ENCODE measurements at places on chromosomes 4 and X. TPM values are rescaled to one million over a fixed set of nuclear protein-coding genes. Genes with fewer than 3 reads are reported as not detected.

The MTMR1 gene
- 35.0 TPM for total RNA-seq

The ZMAT1 gene
- total RNA-seq, result 14.2 TPM

The TMPRSS11F gene
- total RNA-seq, result 0.46 TPM

The KLB gene
- total RNA-seq, result 0.23 TPM

The KLHL4 gene
- total RNA-seq, result 0.23 TPM

The ASB5 gene
- 5.0 TPM for total RNA-seq

The CCNA2 gene
- total RNA-seq, result 3.5 TPM

The PDLIM5 gene
- 115 TPM for total RNA-seq

The TTC29 gene
- total RNA-seq, result 3.1 TPM

The TLL1 gene
- total RNA-seq, result 1.5 TPM

The TEX13D gene
- total RNA-seq, result not detected

The KCNIP4 gene
- total RNA-seq, result 1.2 TPM

DNA sequence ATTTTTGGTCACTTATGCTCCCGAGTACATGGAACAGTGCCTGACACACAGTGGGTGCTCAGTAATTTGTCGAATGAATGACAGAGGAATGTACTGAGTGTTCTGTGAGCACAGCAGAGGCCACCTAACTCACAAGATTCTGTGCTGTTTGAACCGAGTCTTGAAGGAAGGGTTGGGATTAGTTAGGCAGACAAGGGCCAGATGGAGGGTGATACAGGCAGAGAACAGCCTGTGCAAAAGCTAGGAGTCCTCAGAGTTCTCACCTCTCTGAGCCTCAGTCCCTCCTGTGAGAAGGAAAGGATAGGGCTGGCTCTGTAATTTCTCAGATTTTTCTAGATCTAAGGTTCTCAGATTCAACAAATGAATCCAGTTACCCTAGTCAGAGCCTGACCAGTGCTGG is 108.8 kb downstream of the NHSL2 start:
- DNase-seq, result no peak

- no peak for DNase-seq
Observed at GRCh38 chrX:129939986-129940385, 34.0 kb downstream of the UTP14A start.

DNA sequence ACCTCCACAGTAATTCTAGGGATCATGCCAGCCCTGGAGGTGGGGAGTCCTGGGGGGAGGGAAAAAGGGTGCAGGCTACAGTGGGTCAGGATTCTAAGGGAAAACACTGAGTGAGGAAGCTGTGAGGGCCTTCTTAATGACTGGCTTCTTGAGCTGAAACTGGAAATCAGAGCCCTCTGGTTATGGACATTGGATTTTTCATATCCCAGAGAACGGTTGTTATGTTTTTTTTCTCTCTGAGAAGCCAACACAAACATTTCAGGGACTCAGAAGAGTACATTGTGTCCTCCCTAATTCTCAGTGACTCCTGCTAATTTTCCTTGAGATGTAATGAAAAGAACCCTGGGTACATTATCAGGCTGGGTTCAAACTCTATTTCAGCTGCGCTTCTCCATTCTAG is 162.4 kb upstream of the PRDX4 start:
- DNase-seq, result no peak

DNA sequence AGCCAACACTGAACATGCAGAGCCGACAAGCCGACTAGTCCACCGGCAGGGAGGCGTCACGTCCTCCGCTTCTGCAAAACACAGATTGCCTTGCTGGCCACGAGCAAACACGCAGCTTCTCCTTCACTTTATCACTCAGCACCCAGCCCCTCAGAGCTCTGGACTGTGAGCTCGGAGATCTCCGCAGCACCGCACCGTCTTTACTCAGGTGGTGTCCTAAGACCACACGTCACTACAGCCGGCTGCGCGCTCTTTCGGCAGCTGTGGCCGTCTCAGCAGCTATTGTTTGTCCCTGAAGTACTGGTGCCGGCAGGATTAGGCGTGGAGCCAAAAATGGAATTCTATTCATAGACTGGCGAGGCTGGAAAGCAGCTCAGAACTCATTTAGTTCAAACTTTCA is 72.0 kb downstream of the FAT1 start:
- peak; percentile 78 for DNase-seq
